ENCODE measurements at places on chromosomes 2 and 18.

DNA sequence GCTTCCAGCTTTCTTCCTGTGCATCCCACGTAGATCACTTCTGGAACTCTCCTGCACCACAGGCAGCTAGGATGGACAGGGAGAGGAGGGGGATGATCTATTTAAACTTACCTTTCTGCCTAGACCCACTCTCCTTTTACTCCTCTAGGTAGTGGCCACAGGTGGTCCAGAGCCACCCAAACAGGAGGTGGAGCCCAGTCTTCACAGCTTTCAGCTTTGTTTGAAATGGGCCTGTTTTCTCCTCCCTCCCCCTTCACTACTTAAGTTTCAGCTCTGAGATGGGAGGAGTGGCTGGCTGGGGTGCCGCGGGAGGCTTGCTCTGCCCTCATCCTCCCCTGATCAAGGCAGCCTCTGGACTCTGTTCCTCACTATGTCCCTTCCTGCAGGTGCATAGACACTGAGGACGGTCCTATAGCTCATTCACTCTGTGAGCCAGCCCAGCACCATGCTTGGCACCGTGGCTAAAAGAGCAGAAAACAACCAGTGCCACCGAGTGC is 12.6 kb upstream of the CELF4 start:
- DNase-seq = no peak

DNA sequence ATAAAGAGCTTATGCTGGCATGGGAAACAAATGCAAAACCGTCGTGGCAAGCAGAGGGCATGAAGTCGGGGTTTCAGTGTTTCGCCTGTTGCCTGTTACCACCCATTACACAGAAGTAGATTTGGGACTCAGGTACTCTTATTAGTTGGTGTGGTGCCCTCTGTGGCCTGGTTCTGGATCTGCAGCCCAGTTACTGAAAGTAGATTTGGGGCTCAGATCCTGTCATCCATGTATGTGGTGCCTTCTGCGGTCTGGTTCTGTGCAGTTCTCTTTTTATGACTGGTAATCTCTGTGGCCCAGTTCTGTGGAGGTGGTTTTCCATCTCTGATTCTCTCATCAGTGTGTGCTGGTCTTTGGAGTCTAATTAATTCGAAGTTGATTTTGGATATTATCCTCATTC is 45.2 kb downstream of the ADNP2 start:
- DNase-seq = peak; percentile 60

- no peak for DNase-seq
Observed at GRCh38 chr2:138213084-138213483, 248.8 kb downstream of the HNMT start.

DNA sequence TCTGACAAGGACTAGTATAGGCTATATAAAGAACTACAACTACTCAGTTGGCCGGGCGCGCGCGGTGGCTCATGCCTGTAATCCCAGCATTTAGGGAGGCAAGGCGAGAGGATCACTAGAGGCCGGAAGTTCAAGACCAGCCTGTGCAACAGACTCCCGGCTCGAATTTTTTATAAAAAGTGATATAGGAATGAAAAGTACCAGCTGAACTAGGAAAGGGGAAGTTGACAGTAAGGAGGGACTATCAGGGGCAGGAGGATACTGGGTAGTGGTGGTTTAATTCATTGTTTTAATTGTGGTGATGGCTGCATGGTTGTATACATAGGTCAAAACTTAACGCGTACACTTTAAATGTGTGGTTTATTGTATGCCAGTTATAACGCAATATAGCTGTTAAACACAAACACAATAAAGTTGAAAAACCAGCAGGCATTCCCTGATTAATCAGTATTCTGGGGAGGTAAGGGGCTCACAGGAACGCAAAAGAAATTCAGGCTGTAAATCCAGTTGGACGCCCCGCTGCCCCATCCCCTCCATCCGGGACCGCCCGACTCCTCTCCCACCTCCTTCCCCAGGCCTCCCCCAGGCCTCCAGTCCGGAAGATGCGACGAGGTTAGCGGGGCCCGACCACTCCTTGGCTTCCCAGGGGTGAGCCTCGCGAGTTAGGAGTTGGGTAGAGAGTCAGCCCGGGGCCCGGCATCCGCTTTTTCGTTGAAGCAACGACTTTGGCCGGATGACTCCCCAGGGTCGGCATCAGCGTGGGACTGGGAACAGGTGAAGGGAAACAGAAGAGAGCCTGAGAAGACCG is 746 bp upstream of the POLR1B start:
- peak; percentile 70 for DNase-seq

GRCh38 chr2:9211496-9211895 is 4.9 kb downstream of the ASAP2 start:
- no peak for DNase-seq
